ENCODE measurements at places on chromosomes 12 and 14. TPM values are rescaled to one million over a fixed set of nuclear protein-coding genes. Genes with fewer than 3 reads are reported as not detected.

- no peaks in the 10 kb centered on the region for H3K27me3 ChIP-seq
- H3K4me3 ChIP-seq: no peak overlapping the region
- no peaks in the 10 kb centered on the region for H3K4me1 ChIP-seq
- H3K36me3 ChIP-seq: no peaks in the 10 kb centered on the region
- no peak for DNase-seq
- no peak overlapping the region for H3K27ac ChIP-seq
Measured at GRCh38 chr12:89693639-89694202, 14.9 kb downstream of the ATP2B1 start.

- no peaks in the 10 kb centered on the region for H3K36me3 ChIP-seq
- H3K27me3 ChIP-seq: no peaks in the 10 kb centered on the region
- H3K27ac ChIP-seq: no peak overlapping the region
- H3K4me3 ChIP-seq: no peak overlapping the region
Measured at GRCh38 chr12:103880299-103881142, 39.5 kb upstream of the NT5DC3 start.

Gene GLI1
- total RNA-seq: 0.46 TPM

Gene ZNF10
- total RNA-seq: 5.6 TPM

- H3K27ac ChIP-seq: no peak overlapping the region
- no peak for DNase-seq
- H3K4me1 ChIP-seq: no peaks in the 10 kb centered on the region
- H3K36me3 ChIP-seq: no peaks in the 10 kb centered on the region
Measured at GRCh38 chr14:83251402-83251801, 1717.7 kb upstream of the SEL1L start.

Gene MIP
- not detected for total RNA-seq

Gene XRCC3
- 5.2 TPM for total RNA-seq

DNA sequence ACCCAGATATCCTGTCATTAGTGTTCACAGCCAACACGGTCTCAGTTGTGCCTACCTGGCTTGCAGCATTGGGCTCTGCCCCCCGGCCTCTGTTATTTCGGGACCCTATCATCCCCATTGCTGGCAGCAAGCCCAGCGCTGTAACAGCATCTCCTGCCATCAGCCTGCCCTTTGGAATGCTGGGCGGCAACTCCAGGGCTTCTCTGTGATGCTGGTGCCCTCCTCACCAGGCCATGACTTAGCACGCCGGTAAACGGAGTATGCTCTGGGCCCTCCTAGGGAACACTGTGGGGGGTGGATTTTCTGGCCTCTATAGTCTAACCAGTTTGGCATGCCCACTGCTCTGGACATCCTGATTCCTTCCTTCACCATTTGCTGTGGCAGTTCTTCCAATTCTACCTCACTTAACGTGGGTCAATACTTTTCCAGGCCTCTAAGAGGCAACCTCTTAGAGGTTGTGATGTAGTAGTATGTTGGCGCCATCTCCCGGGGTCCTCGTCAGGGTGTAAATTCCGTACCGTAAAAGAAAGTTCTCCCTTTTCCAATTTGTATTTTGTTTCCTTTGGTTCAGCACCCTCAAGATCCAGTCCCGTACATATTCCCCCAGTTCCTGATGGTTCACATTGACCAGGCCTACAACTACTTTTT is 80.0 kb downstream of the SINHCAF start:
- H3K27ac ChIP-seq: no peak overlapping the region
- H3K27me3 ChIP-seq: no peaks in the 10 kb centered on the region
- no peaks in the 10 kb centered on the region for H3K4me1 ChIP-seq
- no peak for DNase-seq
- no peaks in the 10 kb centered on the region for H3K36me3 ChIP-seq
- no peak overlapping the region for H3K4me3 ChIP-seq

GRCh38 chr12:85278598-85279448 is 1.2 kb upstream of the ALX1 start:
- DNase-seq: no peak
- peaks cover 14% of the 10 kb centered on the region for H3K4me1 ChIP-seq
- H3K27me3 ChIP-seq: peaks cover 99% of the 10 kb centered on the region
- no peaks in the 10 kb centered on the region for H3K36me3 ChIP-seq
- H3K27ac ChIP-seq: no peak overlapping the region

Gene GZMH
- total RNA-seq: not detected

Gene PGF
- total RNA-seq: 7.5 TPM
